ENCODE measurements at places on chromosomes 4 and X.

- no peak for DNase-seq
Observed at GRCh38 chr4:1629699-1630083, 54.4 kb downstream of the FAM53A start.

- no peak for DNase-seq
Observed at GRCh38 chr4:74114234-74114633, 15.2 kb upstream of the CXCL2 start.

GRCh38 chr4:102388611-102389010 lies 43.3 kb upstream of the SLC39A8 start:
- DNase-seq: no peak

GRCh38 chr4:48478273-48478672 lies 4.9 kb upstream of the SLC10A4 start:
- DNase-seq: no peak

DNA sequence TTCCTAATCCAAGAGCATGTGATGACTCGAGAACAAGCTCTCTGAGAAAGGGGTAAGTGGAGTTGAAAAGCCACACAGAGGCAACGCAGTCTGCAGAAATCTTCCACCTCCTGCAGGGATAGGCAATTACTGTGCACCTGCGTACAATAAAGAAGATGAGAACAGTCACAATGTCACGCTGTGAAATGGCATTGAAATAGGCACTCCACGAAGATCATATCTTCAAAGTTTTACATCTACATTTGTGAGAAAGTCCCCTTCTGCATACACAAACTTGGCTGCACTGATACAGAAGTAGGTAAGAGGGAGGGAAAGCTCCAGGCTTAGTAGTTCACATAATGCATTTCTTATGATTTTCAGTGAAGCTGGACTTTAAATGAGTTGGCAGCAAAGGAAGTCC lies 27.1 kb downstream of the DDX60L start:
- no peak for DNase-seq

DNA sequence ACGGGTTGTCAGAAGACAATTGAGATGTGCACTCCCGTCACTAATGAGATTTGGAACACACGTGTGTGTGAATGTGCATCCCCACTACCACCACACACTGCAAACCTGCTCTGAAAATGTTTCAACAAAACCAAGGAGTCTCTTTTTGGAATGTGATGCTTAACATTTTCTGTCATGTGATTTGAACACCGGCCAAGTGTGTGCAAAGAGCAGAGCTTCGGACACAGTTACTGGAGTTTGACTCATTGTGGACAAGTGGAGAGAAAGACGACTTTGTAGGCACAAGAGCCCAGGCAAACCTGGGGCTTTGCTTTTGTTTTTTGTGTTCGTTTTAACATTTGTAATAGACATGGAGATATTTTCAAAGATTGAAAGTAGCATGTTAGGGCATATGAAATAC lies 49.2 kb downstream of the CCKAR start:
- no peak for DNase-seq

GRCh38 chr4:185920171-185920570 lies 108.2 kb upstream of the SORBS2 start:
- DNase-seq: no peak

- no peak for DNase-seq
Observed at GRCh38 chrX:129572422-129572821, 32.4 kb downstream of the OCRL start.

DNA sequence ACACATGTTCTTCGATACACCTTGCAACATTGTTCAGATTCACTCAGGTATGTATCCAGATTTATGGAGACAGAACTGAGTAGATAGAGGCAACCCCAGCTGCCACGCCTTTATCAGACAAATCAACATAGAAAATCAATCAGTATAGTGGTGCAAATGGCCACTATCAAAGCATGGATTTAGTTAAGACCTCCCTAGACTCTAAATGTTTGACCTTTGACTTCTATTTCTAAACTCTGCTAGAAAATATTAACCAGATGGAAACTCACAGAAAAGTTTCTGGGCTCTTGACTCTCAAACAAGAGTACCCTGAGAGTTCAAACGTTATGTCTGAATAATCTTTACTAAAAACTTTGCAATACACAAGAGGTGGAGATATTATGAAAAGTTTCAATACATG lies 411.5 kb downstream of the IQCM start:
- DNase-seq: no peak

DNA sequence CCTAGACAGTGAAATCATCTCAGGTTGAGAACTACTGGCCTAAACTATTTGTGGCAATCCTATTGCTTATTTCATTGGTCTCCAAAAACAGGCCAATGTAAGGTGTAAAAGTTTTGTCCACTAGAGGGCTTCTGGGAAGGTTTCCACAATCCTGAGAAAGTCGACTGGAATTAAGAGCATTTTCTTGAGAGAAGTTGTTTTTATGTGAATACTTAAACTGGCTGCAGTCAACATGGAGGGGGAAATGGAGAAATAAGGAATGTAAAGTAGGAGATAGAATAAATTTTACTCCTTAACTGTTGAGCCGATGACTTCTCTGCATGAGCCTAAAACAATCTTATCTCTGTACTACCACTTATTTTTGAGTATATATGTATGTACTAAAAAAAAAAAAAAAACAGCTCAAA lies 11.0 kb upstream of the EIF4E start:
- no peak for DNase-seq

DNA sequence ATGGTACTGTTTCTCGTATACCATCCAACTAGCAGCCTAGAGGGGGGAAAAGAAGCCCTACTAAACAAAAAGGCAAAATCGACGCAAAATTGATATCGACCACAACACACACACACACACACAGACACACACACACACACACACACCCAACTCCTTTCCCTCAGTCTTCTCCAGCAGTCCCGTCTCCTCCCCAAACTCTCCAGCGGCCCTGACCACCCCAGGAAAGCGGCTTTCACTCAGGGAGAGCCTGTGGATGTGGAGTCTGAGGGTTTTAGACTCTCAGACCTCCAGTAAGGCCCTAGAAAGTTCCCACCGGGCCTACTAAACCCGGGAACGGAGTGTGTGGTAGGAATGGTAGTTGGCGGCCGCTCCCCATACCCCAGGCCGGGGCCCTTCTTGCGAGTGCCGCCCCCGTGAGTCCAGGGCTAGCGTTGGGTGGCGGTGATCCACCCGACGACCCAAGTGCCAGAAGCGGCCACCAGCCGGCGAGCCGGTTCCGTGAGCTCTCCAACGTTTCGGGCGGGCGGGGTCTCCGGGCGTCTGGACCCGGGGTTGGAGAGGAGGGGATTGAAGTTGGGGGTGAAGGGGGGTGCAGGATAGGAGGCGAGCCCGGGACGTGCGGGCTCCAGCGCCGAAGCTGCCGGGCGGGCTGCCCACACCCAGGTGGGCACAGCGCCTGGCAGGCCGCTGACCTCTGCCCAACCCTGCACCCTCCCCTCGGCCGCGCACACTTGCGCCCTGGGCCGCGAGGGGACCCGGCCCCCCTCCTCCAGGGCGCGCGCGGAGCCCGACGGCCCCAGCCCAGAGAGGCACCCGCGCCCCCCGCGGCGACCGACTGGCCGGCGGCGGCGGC lies 13.7 kb downstream of the ARX start:
- no peak for DNase-seq

- no peak for DNase-seq
Observed at GRCh38 chr4:42018451-42018850, 28.1 kb downstream of the SLC30A9 start.

DNA sequence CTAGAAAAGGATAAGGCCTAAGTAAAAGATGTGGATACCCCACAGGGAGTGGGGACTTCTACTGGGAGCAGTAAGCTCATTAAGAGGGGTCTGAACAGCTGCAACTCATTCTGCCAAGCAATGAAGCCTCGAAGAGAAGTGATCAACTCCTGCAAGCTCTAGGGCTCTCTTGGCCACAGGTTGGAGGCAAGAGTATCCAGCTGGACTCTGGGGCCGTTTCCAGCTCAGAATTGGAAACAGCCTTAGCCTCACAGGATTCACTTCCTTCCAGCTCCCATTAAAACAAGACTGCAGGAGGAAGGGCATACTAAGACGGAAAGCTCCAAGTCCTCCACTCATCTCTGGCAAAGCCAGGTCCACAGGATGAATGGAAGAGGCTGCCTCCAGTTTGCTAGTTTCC lies 126.3 kb downstream of the ATG4A start:
- no peak for DNase-seq

- DNase-seq: no peak
Observed at GRCh38 chr4:48633657-48634056, 143.6 kb downstream of the ZAR1 start.

- DNase-seq: no peak
Observed at GRCh38 chrX:134746410-134746785, 88.1 kb upstream of the PLAC1 start.

DNA sequence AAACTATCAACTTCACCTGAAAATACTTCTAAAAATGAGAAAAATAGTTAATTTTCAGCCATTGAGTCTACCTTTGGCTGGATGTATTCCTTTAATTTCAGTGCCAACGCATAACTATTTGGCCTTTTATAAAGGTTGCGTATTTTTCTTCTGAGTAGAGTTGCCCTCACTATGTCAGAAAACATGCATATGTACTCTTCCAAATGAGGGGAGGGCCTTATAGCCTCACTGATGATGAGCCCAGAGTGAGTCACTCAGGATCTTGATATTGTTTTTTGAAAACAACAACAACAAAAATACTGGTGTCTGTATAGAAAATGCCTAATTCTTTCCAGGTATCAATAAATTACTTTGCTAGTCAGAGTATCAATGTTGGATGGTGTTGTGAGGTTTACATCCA lies 349.3 kb downstream of the FBXO8 start:
- DNase-seq: no peak

Measured in aorta (tissue), 5 donors.